ENCODE measurements at places on chromosomes 13 and 19.

DNA sequence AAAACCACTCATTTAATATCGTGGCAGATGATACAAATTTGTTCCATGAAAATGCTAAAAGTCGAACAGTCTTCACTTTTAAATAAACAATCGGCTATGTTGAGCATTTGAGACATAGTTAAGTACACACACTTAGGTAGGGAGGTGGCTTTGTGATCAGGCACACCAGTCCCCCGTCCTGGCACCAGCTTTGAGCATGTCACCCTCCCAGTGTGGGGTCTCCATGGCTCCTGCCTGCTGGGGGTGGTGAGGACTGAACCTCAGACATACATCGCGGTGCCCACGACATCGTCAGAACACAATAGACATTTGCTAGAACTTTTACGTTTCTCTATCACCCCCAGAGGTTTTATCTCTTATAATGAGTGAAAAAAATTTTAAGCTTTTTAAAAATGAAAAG, 62.0 kb downstream of the RFX2 start:
- H3K4me3 ChIP-seq = no peak overlapping the region
- no peaks in the 10 kb centered on the region for H3K4me1 ChIP-seq
- no peak overlapping the region for H3K27ac ChIP-seq
- H3K36me3 ChIP-seq = no peaks in the 10 kb centered on the region

DNA sequence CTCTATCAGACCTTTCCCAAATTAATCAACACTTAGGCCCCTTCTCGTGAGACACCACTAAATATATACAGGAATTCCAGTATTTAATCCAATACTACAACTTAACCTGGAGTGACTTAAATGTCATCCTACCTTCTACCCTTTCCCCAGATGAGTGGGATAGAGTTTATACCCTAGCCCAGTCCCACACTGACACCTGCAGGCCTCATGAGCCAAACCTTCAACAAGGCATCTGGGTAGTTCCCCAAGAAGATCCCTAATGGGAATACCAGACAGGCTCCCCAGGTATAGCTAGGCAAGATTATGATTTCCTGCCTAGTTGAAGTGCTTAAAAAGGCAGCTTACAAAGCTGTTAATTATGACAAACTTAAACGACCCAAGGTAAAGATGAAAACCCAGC, 15.9 kb downstream of the ZNF83 start:
- H3K27ac ChIP-seq = no peak overlapping the region
- no peak overlapping the region for H3K4me3 ChIP-seq
- no peak for DNase-seq
- no peaks in the 10 kb centered on the region for H3K27me3 ChIP-seq
- H3K36me3 ChIP-seq = peaks cover 39% of the 10 kb centered on the region

DNA sequence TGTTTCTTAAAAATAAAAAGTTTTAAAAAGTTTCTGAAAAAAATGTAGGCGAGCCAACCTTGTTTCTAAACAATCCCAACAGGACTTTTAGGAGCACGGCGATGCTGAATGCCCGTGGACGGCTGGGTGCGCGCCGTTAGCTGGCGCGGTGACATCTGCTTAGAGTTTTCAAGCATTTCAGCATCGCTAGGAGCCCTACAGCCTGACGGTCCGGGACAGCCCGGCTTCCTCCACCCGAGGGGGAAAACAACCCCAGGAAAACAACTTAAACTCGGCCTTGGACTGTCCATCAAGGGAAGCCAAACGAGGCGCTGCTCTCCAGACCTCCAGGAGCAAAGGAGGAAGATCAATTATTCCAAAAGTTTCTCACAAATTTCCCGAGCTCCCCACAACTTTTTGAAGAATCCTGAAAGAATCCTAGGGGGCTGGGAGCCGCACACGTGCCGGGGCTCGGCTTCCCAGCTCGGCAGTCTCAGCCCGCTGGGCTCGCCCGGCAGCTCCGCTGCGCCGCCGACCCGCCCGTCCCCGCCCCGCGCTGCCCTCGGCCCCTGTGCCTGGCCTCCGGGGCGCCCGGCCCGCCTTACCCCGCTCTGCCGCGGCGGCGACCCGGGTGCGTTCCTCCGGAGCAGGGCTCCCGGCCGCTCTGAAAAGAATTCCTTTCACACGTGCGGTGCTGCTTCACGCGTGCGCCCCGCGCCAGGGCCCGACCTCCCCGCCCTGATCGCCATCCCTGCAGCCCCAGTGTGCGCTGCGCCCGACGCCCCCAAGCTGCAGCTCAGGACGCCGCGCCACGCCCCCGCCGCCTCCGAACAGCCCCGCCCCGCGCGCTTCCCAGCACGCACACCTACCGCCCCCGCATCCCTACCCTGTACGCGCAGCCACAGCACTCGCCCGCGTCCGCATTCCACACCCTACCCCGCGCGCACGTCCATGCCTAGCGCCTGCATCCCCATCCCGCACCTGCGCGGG, at the start of gene GJA3:
Gene GJA3, minus strand, starts transcription at position 747 of the 969 bp plus-strand sequence. CDS start 17,764 bp downstream, outside the sequence.
- H3K27ac ChIP-seq = no peak within 1 kb of the TSS
- no peaks in the 10 kb centered on the region for H3K36me3 ChIP-seq
- H3K27me3 ChIP-seq = peaks cover 11% of the 10 kb centered on the region
- no peak within 1 kb of the TSS for H3K4me3 ChIP-seq
- peak; percentile 31 for DNase-seq
- H3K4me1 ChIP-seq = peaks cover 19% of the 10 kb centered on the region

GRCh38 chr19:35643255-35644205, 2.0 kb downstream of the ETV2 start:
- no peaks in the 10 kb centered on the region for H3K27me3 ChIP-seq
- H3K4me1 ChIP-seq = peaks cover 36% of the 10 kb centered on the region
- H3K36me3 ChIP-seq = no peaks in the 10 kb centered on the region
- peak overlapping the region; percentile 76 for H3K27ac ChIP-seq
- peak overlapping the region; percentile 86 for H3K4me3 ChIP-seq

DNA sequence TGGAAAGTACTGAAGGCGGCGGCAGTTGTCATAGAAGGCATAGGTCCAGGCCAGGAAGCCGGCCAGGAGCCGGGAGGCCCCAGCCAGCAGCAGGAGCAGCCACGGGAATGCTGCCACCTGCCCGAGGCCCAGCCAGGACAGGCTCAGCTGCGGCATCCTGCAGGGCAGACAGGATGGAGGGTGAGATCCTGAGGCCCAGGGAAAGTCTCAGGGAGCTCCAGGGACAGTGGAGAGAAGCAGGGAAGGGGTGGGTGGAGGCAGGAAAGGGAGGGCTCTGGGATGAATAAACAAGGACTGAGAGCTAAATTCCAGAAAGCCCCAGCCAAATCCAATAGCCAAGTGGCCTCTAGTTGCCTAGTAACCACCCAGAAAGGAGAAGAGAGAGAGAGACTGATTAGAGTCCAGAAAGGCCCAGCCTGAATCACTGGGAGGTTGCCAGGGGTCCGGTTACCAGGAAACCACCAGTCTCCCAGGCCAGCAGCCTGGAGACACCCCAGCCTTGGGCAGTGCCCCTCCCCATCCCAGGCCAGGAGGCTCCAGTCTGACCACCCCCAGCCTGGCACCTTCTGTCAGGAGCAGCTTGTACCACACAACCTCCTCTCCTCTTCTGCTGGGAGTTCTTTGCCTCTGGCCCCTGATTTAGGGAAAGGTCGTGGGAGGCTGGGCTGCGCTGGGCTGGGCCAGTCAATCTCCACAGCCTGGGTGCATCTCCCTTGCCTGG, 7.5 kb upstream of the OR10H5 start:
- H3K4me3 ChIP-seq = no peak overlapping the region
- no peaks in the 10 kb centered on the region for H3K4me1 ChIP-seq
- no peaks in the 10 kb centered on the region for H3K36me3 ChIP-seq
- no peak for DNase-seq
- no peak overlapping the region for H3K27ac ChIP-seq

- DNase-seq = no peak
- no peaks in the 10 kb centered on the region for H3K27me3 ChIP-seq
- H3K4me3 ChIP-seq = no peak overlapping the region
- H3K27ac ChIP-seq = no peak overlapping the region
- no peaks in the 10 kb centered on the region for H3K4me1 ChIP-seq
- no peaks in the 10 kb centered on the region for H3K36me3 ChIP-seq
These were observed 264.4 kb downstream of the DCLK1 start for GRCh38 chr13:35866801-35867200.

- DNase-seq = no peak
- no peaks in the 10 kb centered on the region for H3K27me3 ChIP-seq
- H3K27ac ChIP-seq = no peak overlapping the region
- H3K4me1 ChIP-seq = no peaks in the 10 kb centered on the region
- no peak overlapping the region for H3K4me3 ChIP-seq
- no peaks in the 10 kb centered on the region for H3K36me3 ChIP-seq
These were observed 26.0 kb upstream of the PEG3 start for GRCh38 chr19:56866538-56866937.
